ENCODE measurements at places on chromosomes 2 and 18.
A peak's percentile ranks its signal among the peaks of the same experiment; 100 is the strongest.

DNA sequence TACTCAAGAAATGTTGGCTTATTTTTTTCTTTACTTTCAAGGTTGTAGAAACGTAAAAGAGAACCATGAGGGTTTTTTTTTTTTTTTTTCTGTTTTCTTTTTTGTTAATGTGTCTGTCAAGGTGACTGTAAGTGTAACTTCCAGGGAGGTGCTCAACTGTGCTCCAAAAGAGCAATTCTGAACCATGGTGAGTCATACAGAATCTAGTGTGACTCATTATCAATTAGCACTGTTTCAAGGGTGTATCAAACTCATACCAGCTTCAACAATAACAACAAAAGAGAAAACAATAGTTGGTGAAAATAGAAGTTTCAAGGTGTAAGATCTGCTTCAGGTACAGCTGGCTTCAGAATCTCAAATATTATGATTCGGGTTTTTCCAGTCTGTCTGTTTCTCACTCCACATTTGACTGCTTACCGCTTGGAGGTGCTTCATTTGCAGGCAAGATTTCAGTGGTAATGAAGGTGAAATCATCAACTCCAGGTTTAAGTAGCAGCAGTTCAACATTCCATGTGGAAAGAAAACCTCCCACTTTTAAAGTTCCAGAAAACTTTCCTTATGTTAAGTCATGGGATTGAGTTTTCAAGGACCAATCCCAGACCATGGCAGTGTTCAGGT, 850.6 kb downstream of the CNTNAP5 start:
- no peak for DNase-seq

DNA sequence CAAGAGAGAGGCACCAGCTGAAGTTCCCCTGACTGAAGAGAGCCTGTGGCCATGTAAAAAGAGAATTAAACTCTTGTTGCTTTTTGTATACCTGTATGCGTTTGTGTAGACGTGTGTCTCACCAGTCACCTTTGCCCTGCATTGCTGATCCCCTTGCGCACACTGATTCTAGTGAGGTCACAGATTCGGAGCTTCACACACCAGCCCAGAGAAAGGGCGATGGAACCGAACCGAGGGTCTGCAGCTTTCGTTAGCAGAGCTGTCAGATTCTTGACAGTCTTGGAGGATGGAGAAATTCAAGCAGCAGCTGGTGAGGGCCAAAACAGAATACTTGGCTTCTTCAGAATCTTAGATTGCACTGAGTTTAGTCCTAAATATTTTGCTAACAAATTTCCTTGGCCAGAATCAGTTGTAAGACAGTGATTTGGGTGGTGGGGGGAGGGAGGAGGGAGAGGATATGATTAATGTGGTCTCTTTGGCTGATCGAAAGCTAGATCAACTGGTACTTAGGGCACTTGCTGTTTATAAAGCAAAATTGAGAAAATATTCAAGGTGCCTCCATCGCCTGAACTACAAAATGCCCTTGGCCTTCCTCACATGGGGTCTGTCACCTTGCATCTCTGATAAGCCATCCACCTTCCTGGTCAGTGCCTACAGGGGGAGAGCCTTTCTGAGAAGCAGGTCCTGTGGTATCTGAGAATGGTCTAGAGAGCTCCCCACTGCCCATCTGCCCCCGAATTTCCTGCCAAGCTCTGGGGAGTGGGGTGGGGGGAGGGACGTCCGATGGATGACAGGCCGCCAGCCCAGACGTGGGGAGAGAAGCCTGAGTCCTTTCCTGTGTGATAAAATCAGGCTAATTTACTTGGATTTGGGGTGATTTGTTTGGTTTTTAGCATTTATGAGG, 123.5 kb downstream of the CABLES1 start:
- DNase-seq, result no peak

DNA sequence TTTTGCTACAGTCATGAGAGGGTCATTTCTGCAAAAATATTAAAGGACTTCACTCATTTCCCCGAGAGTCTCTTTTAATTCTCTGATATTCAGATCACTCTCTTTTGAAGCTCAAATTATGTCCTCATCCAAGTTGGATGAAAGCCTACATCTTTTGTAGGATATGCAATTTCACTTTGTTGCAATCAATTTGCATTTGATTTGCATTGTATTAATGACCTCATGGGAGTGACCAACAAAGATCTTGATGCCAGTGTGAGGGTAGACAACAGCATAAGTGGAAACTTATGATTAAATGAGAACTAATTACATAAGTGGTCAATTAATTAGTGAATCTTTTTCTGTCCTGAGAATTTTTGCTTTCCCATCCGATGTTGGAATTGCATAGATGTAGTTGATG, 60.3 kb upstream of the UPP2 start:
- no peak for DNase-seq

- DNase-seq, result no peak
These were observed 245.0 kb upstream of the SALL3 start for GRCh38 chr18:78734614-78734945.

DNA sequence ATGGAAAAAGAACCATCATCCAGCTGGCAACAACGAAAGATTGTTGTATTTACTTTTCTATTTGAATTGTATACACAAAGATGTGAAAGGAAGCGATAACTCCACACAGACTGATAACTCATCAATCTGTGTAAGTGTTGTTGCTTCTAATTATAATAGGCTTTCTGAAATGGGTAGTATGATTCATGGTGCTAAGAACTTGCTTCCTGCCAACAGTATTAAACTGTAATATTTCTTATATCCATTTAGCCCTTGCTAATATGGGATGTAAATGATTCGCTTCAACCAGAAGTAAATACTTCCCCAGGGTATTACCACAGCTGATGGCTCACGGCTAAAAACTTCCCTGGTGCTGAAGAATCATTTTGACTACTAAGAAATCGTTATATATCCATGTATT, 70.2 kb downstream of the TMEM163 start:
- no peak for DNase-seq

GRCh38 chr2:16043627-16044026, 103.3 kb downstream of the MYCN start:
- no peak for DNase-seq

DNA sequence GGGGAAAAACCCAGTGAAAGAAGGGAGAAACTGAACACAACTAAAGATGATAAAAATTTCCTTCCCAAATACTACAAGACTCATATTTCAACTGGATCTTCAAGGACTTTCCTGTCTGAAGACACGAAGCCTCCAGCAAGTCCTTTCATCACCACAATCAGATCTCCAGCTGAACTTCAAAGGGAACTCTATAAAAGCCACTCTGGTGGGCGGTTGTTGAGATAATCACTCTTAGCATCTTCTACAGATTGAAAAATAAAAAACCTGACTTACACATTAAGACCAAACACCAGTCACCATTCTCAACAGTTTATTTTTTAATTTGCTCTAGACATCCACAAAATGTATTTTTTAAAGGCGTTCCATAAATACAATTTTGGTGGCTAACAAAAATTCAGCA, 4.4 kb downstream of the REV1 start:
- DNase-seq, result no peak

- DNase-seq, result no peak
These were observed 592.3 kb upstream of the ID2 start for GRCh38 chr2:8089596-8089995.

- DNase-seq, result no peak
These were observed 5.0 kb upstream of the OSR1 start for GRCh38 chr2:19363474-19363778.

DNA sequence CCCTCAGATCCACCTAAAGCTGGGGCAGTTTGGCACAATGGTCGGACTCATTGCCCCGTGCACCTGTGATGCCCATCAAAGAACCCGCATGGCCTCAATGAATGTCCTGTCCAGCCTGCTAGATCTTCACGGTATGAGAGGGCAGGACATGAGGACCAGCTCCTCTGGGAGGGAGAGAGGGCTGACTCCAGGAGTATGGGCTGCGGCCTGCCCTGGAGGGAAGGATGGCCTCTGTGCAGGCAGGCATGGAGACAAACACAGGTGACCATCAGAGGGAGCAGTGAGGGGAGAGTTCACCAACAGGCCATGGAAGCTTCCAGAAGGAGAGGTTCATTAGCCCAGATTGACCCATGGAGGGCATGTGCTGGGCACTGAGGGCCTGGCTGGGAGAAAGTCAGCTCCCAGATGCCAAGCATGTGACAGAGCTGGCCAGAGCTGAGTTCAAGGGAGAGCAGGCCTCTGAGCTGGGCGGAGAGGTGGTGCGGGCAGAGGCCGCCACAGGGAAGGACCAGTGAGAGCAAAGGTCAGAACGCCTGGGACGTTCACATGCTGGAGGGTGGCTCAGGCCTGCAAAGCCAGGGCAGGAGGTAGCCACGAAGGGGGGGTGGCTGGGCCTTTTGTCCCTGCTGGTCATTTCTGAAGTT, 36.2 kb downstream of the HJURP start:
- DNase-seq, result no peak

GRCh38 chr2:196915507-196916189, 10.9 kb downstream of the PGAP1 start:
- DNase-seq, result no peak

GRCh38 chr2:174138161-174138560, 110.2 kb downstream of the OLA1 start:
- no peak for DNase-seq

GRCh38 chr18:44080054-44080453, 600.6 kb upstream of the SETBP1 start:
- DNase-seq, result no peak

DNA sequence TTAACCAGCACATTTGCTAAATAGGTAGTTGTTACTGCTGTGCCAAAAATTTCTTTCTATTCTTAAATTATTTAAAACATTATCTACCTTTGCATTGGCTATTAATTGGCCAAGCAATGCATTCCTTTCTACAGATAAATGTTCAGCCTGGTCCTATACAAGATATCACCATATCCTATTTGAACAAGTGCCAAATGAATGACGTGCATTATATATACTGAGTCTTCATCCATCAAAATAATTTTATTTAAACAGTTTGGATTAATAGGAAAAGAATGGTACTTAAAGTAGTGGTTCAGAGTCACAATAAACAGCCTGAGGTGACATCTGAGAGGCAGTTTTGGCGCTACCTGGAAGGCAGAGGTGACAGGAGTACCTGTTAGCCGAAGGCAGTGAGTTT, 230.1 kb upstream of the EPAS1 start:
- DNase-seq, result no peak

DNA sequence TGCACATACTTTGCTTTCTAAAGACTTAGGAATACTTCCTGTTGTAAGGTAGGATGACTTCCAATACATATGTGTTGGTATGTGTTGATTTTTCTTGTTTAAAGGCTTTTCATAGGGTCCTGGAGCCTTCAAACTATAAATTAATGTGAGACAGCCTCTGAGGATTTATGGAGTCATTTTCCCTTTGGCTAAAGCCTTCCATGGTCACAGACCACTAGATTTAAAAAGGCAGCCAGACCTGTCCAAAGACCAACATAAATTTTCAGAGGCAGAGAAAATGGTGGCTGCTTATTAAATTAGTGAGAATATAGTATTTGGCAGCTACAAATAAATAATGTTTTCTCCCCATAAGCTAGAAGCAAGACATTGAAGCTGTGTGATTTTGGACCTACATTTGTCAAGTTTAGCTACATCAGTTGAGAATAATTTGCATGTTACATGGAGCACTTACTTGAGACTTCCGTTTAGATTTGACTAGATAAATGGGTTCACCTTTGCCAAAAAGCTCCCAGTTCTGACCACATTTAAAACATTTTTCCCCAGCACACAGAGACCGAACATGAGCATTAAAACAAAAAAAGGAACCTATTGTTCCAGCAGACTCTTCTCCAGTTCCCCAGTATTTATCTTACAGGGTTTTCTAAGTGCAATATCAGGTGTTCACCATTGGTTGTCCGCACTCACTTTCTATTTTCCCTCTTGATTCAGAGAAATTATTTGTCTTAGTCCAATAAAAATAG, 402.9 kb downstream of the PARD3B start:
- DNase-seq, result no peak

GRCh38 chr2:11778923-11779757, 32.7 kb downstream of the LPIN1 start:
- DNase-seq, result peak; percentile 90

- no peak for DNase-seq
These were observed 366.7 kb downstream of the NUP35 start for GRCh38 chr2:183490914-183491313.

DNA sequence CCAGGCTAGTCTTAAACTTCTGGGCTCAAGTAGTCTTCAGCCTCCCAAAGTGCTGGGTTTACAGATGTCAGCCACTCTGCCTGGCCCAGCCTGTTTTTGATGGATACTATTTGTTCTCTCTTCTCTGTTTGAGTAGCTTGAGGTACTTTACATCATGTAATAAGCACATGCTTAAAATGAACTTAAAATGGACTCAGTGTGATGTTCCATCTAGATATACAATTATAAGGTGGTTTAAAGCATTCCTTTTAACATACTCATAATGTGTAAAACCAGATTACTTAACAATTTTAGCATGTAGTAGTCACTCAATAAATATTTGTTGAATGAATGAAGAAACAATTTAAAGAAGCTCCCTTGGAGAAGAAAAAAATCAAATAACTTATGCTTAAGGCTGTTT, 9.6 kb downstream of the PTPRM start:
- no peak for DNase-seq

DNA sequence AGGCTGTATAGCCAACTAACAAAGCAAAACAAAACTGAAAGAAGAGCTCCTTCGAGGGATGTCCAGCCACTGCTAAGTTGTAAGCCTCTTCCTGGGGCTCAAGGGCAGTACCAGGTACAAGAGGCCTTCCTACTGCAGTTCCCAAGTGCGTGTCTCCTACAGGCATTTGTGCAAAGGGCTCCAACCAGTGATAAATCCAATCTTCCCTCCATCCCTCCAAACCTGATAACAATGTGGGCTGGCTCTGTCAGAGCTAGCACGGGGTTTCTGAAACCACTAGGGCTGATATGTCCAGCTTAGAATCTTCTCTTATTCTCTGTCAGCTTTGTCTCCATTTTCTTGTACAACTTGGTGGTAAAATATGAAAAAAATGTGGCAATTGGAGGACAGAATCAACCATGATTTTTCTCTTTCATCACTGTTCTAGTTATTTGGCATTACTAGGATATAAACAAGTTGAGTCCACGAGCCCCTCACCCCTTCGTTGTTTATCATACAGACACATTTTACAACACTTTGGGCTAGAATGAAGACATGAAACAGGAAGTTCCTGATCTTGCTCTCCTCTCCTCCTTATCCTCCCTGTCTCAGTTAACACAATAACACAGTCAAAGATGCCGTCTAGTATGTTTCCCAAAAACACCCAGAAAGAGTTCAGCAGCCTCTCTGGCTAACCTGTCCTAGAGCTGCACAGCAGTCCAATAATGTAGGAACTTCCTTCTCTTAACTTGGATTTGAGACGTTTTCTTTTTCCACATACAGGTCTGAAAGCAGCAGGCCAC, 35.4 kb upstream of the WIPF1 start:
- no peak for DNase-seq

DNA sequence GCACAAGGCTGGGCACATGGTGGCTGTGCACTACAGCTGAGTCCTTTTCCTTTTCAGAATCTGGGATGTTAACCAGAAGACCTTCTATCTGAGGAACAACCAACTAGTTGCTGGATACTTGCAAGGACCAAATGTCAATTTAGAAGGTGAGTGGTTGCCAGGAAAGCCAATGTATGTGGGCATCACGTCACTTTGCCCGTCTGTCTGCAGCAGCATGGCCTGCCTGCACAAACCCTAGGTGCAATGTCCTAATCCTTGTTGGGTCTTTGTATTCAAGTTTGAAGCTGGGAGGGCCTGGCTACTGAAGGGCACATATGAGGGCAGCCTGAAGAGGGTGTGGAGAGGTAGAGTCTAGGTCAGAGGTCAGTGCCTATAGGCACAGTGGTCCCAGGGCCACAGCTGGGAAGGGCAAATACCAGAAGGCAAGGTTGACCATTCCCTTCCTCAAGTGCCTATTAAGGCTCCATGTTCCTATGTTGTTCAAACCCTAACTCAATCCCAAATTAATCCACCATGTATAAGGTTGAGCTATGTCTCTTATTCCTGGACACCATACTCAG, 2.2 kb downstream of the IL1RN start:
- DNase-seq, result no peak

- DNase-seq, result no peak
These were observed 998.8 kb upstream of the LRRTM1 start for GRCh38 chr2:81303321-81303720.

All from activated CD4-positive, alpha-beta T cell treated with anti-CD3 and anti-CD28 coated beads, Interleukin-2, amount 50 U/mL, for 4 hours (primary cell).